Naive thymus-derived CD8-positive, alpha-beta T cell (primary cell): ENCODE measurements at places on chromosomes 13 and 19.

GRCh38 chr13:52421216-52421615, 15.2 kb upstream of the THSD1 start:
- no peak for DNase-seq

- DNase-seq = no peak
These were observed 137.0 kb downstream of the SLITRK6 start for GRCh38 chr13:85662186-85662585.

DNA sequence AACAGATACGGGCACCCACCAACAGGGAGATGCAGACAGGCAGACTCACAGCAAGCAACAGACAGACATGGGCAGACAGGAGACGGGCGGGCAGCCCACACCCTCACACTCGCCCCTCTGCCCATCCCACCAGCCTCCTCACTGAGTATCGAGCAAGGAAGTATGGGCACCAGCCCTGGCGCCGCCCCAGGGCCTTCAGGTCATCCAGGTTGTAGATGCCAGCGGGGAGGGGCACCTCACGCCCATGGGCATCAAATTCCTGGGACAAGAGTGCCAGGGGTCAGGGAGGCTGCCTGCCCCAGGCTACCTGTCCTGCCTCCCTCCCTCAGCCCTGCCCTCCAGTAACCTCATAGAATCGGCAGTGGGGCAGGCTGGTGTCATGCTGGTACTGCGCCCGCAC, 5.7 kb downstream of the ERCC2 start:
- no peak for DNase-seq

- DNase-seq = no peak
These were observed 102.0 kb downstream of the FOXO1 start for GRCh38 chr13:40564342-40565001.

GRCh38 chr19:43224855-43225253, 19.4 kb upstream of the PSG4 start:
- no peak for DNase-seq

GRCh38 chr13:42973581-42973980, 18.5 kb downstream of the EPSTI1 start:
- DNase-seq = no peak
